ENCODE measurements at places on chromosomes 5 and 9.

- no peak overlapping the region for H3K27ac ChIP-seq
- H3K4me3 ChIP-seq = no peak overlapping the region
- no peak for DNase-seq
Observed at GRCh38 chr9:22922222-22922621, 475.6 kb downstream of the DMRTA1 start.

GRCh38 chr9:91346644-91347043 lies 15.1 kb downstream of the AUH start:
- H3K27me3 ChIP-seq = no peaks in the 10 kb centered on the region
- no peak overlapping the region for H3K27ac ChIP-seq
- H3K36me3 ChIP-seq = peaks cover 9% of the 10 kb centered on the region
- H3K4me3 ChIP-seq = no peak overlapping the region
- no peak for DNase-seq

- no peak overlapping the region for H3K4me3 ChIP-seq
- H3K27me3 ChIP-seq = no peaks in the 10 kb centered on the region
- H3K4me1 ChIP-seq = peaks cover 50% of the 10 kb centered on the region
- no peaks in the 10 kb centered on the region for H3K36me3 ChIP-seq
Observed at GRCh38 chr5:34553581-34553980, 102.5 kb upstream of the RAI14 start.

GRCh38 chr9:131237931-131238401 lies 38.3 kb downstream of the FAM78A start:
- H3K27me3 ChIP-seq = no peaks in the 10 kb centered on the region
- H3K4me3 ChIP-seq = peak overlapping the region; percentile 50
- peaks cover 8% of the 10 kb centered on the region for H3K4me1 ChIP-seq

DNA sequence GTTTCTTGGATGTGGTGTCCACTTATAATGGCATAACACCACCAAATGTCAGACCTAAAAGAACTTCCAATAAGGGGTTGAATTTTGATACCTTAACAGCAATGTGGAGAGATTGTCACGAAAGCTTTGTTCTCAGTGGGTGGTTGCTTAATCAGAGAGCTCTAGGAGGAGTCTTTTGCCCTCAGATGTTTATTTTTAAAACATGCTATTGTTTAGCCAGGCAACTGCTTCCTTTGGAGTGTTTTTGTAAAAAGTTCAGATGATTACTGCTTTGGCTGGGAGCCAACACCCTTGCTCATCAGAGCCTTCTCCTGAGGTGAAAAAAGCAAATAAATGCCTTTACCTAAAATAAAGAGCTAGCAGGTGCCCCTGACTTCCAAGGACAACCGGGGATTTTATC lies 65.0 kb downstream of the SLC1A1 start:
- no peak for DNase-seq
- H3K4me3 ChIP-seq = no peak overlapping the region
- H3K27me3 ChIP-seq = no peaks in the 10 kb centered on the region

DNA sequence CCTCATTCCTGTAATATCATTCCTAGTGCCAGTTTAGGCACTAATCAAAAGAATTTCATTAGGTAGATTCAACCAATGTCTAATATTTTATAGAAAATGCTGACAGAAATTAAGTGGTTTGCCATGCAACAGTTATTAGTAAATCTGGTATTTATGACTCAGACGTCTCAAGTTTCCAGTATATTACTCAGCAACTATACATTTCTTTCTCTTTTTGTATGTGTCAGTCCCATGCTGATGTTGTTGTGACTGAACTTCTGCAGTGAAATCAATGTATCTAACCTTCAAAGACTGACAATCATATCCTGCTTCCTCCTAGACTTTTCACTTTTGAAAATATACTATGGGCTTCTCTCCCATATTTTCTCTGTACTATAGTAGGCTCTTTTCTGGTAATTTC lies 822.5 kb downstream of the NR2F1-AS1 start:
- H3K27me3 ChIP-seq = no peaks in the 10 kb centered on the region
- H3K4me3 ChIP-seq = no peak overlapping the region
- no peaks in the 10 kb centered on the region for H3K36me3 ChIP-seq
- no peak for DNase-seq
- no peaks in the 10 kb centered on the region for H3K4me1 ChIP-seq

GRCh38 chr5:154937186-154937717 lies 759 bp downstream of the GEMIN5 start:
- H3K4me1 ChIP-seq = peaks cover 25% of the 10 kb centered on the region
- DNase-seq = no peak
- peaks cover 5% of the 10 kb centered on the region for H3K36me3 ChIP-seq
- H3K27me3 ChIP-seq = no peaks in the 10 kb centered on the region

DNA sequence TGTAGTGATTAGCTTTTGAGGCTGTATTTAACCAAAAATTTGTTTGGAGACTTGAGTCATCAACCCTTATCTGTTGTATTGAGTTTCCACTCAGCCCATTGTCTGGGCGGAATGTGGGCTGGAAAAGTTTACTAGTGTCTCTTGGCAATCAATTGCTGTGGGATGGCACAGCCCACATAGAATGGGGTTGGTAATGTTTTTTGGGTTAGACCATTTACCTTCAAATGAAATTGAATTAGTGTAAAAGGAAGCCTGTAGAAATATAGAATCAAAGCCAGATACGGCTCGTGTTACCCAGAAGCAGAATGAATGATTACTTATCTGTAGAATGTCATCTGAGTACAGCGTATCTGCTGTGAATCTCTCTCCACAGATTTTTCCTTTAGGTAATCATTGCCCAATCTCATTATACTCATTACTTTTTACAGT lies 142.9 kb downstream of the AOPEP start:
- H3K36me3 ChIP-seq = no peaks in the 10 kb centered on the region
- H3K27ac ChIP-seq = peak overlapping the region; percentile 91
- no peak for DNase-seq
- peaks cover 95% of the 10 kb centered on the region for H3K4me1 ChIP-seq

GRCh38 chr5:72241346-72242003 lies 78.6 kb downstream of the MRPS27 start:
- H3K4me1 ChIP-seq = peaks cover 28% of the 10 kb centered on the region
- no peaks in the 10 kb centered on the region for H3K27me3 ChIP-seq
- no peak for DNase-seq
- H3K36me3 ChIP-seq = no peaks in the 10 kb centered on the region

GRCh38 chr5:16411741-16412455 lies 53.7 kb downstream of the ZNF622 start:
- DNase-seq = no peak
- no peak overlapping the region for H3K4me3 ChIP-seq
- no peaks in the 10 kb centered on the region for H3K4me1 ChIP-seq
- no peak overlapping the region for H3K27ac ChIP-seq
- H3K36me3 ChIP-seq = no peaks in the 10 kb centered on the region

DNA sequence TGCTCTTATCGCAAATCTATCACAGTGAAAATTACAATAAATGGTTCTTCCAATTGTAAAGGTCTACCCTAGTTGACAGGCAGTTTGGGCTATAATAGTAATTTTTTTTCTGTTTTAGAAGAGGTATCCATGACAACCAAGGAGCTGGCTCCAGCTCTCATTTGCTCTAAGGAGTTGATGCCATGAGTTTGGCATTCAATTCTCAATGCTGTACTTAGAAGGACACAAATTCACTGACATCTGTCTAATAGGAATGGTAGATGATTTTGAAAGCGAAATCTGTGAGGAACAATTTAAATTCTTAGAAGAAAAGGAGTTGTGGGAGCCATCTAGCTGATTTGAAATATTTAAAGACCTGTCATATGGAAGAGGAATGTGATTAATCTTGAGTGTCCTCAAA lies 203.6 kb upstream of the DAB2 start:
- H3K27ac ChIP-seq = no peak overlapping the region
- no peaks in the 10 kb centered on the region for H3K27me3 ChIP-seq
- H3K36me3 ChIP-seq = no peaks in the 10 kb centered on the region
- H3K4me3 ChIP-seq = no peak overlapping the region

DNA sequence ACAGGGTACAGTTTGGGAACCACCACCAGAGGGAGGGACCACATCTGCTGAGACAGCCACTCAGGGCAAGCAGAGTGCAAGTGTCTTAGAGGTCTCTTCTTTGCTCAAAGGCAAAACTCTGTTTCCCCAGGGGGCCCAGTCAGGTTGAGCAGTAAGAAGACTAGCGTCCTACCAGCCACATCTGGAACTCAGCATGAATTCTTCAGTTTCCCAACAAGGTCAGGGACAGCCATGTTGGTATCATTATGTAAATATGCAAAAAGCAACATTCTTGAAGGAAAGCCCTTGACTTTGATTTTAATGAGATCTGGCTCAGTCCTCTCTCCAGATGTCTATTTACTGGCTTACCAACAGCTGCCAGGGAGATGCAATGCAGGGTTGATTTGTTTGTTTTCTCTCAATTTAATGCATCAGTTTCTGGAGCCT lies 46.7 kb downstream of the TGFBI start:
- no peak overlapping the region for H3K27ac ChIP-seq
- H3K27me3 ChIP-seq = no peaks in the 10 kb centered on the region
- no peaks in the 10 kb centered on the region for H3K36me3 ChIP-seq
- no peak for DNase-seq
- no peak overlapping the region for H3K4me3 ChIP-seq
- no peaks in the 10 kb centered on the region for H3K4me1 ChIP-seq

GRCh38 chr5:15442193-15442570 lies 57.8 kb upstream of the FBXL7 start:
- peaks cover 6% of the 10 kb centered on the region for H3K4me1 ChIP-seq
- H3K36me3 ChIP-seq = no peaks in the 10 kb centered on the region
- no peak overlapping the region for H3K27ac ChIP-seq
- no peak for DNase-seq
- H3K4me3 ChIP-seq = no peak overlapping the region
- H3K27me3 ChIP-seq = no peaks in the 10 kb centered on the region

DNA sequence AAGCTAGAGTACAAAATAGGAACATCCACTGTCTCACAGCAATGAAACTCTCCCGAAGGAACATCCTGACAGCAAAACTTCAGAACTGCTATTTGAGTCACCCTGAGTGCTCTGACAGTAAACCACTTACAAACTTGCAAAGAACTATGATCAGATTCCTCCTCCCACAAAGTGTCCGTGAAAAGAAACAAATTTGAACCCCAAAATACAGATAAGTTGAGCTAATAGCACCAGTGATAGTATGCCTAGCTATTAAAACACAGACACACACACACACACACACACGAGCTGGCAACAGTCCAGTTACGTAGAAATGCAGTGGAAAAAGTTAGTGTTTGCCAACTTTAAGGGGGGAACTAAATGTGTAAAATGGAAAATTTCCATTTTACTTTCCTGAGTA lies 3.1 kb upstream of the GLIS3 start:
- no peak overlapping the region for H3K27ac ChIP-seq
- no peak for DNase-seq
- no peaks in the 10 kb centered on the region for H3K36me3 ChIP-seq
- peaks cover 5% of the 10 kb centered on the region for H3K4me1 ChIP-seq
- H3K4me3 ChIP-seq = no peak overlapping the region
- no peaks in the 10 kb centered on the region for H3K27me3 ChIP-seq

DNA sequence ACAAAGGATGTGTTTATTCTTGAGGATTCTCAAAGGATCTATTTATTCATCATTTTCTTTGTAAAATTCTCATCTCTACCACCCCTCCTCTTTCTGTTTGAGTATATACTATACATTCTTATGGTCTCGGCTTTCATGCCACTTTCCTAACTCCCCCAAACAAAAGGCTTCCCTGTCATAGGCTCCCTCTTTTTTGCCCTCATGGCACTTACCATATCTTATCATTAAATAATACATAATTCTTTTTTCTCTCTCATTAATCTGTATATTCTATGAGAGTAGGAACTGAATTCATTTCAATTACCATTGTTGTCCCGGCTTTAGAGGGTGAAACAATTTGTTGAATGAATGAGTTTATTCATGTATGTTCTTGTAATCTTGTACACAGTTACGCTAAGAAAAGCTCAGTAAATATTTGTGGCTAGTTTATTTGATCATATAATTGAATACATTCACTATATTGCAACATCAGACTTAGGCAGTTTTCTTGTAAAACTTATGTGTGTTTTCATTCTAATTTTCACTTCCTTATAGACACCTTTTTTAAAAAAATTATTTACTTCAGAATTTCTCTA lies 254.6 kb downstream of the EDIL3 start:
- no peak overlapping the region for H3K4me3 ChIP-seq
- no peaks in the 10 kb centered on the region for H3K36me3 ChIP-seq

GRCh38 chr5:174187481-174187880 lies 142.0 kb downstream of the NSG2 start:
- H3K4me1 ChIP-seq = no peaks in the 10 kb centered on the region
- DNase-seq = no peak
- H3K36me3 ChIP-seq = no peaks in the 10 kb centered on the region
- no peak overlapping the region for H3K4me3 ChIP-seq
- no peaks in the 10 kb centered on the region for H3K27me3 ChIP-seq

DNA sequence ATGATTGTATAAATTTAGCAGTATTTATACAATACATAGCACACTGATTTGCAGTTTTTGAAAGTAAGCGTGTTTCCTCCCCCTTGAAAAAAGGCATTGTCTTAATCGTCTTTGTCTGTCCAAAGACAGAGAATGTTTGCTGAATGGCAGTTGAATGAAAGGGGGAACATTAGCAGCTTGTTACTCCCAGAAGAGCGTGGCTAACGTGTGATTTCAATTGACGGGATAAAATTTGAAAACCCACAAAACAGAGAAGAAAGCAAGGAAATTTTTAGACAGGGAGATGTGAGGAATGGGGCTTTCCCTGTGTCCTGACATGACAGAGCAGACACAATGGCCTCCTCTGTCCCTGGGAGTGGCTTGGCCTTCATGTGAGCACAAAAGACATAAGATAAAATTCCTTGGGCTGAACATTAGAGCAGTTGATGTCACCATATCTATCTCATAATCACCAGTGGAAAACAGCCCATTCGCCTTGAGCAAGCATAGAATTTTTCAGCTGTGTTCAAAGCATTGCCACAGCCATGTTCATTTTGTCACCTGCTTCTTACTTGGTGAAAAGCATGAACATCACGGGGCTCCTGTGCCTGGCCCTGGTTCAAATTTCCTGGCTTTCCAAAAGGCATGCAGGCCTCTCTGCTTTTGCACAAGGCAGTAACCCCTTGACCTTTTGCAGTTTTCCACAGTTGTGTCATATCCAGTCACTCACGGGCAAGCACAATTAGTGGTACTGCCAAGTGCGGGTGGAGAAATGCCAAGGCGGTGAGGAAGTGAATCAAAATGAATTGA lies 126.9 kb downstream of the TLE1 start:
- no peak overlapping the region for H3K27ac ChIP-seq
- no peak overlapping the region for H3K4me3 ChIP-seq
- no peak for DNase-seq
- H3K4me1 ChIP-seq = peaks cover 15% of the 10 kb centered on the region

GRCh38 chr9:107789001-107789700 lies 299.6 kb upstream of the KLF4 start:
- no peak overlapping the region for H3K4me3 ChIP-seq
- H3K27ac ChIP-seq = no peak overlapping the region
- no peaks in the 10 kb centered on the region for H3K4me1 ChIP-seq
- H3K27me3 ChIP-seq = no peaks in the 10 kb centered on the region
- H3K36me3 ChIP-seq = no peaks in the 10 kb centered on the region

- H3K27ac ChIP-seq = no peak overlapping the region
- H3K36me3 ChIP-seq = no peaks in the 10 kb centered on the region
- no peaks in the 10 kb centered on the region for H3K27me3 ChIP-seq
- no peak for DNase-seq
- peak overlapping the region; percentile 4 for H3K4me3 ChIP-seq
Observed at GRCh38 chr5:160507221-160507721, 85.6 kb downstream of the PTTG1 start.
